ENCODE measurements at places on chromosomes 12 and 14. TPM values are rescaled to one million over a fixed set of nuclear protein-coding genes. Genes with fewer than 3 reads are reported as not detected.
A peak's percentile ranks its signal among the peaks of the same experiment; 100 is the strongest.

GRCh38 chr14:24369907-24370687 is 2.1 kb downstream of the NFATC4 start:
- H3K36me3 ChIP-seq: peaks cover 8% of the 10 kb centered on the region
- no peaks in the 10 kb centered on the region for H3K4me1 ChIP-seq
- no peak overlapping the region for H3K4me3 ChIP-seq
- no peak overlapping the region for H3K27ac ChIP-seq

DNA sequence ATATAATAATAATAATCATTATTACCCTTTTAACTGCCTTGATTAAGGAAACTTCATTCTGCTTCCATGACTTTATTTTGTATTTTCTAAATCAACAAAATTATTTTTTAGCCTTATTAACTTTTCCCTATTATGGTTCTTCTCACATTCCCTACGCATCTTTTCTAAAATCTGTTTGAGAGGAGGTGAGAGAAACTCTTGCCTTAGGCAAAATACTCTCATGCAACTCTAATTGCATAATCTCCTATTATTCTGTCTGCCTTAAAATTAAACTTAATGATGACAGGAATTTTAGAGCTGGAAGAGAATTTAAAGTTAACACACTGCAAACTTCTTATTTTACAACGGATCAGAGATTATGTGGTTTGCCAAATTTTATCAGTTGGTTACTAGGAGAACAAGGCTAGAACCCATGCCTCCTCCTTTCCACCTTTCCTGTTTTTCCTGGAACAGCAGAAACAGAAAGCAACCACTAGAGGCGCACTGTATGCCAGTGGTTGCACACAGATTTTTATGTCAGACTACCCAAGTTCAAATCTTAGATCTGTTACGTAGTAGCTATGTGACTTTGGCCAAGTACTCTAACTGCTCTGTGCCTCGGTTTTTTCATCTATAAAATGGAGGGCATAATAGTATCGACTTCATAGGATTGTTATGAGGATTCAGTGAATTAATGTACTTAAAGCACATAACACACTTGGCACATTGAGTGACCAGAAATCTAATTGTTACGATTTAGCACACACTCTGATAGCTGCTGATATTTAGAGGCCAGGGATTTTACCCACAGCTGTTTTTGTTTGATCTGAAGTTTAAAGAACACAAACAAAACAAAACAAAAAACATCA is 4.3 kb upstream of the BRMS1L start:
- H3K27me3 ChIP-seq: no peaks in the 10 kb centered on the region
- no peak overlapping the region for H3K27ac ChIP-seq
- no peak for DNase-seq
- H3K4me1 ChIP-seq: no peaks in the 10 kb centered on the region
- H3K4me3 ChIP-seq: no peak overlapping the region

DNA sequence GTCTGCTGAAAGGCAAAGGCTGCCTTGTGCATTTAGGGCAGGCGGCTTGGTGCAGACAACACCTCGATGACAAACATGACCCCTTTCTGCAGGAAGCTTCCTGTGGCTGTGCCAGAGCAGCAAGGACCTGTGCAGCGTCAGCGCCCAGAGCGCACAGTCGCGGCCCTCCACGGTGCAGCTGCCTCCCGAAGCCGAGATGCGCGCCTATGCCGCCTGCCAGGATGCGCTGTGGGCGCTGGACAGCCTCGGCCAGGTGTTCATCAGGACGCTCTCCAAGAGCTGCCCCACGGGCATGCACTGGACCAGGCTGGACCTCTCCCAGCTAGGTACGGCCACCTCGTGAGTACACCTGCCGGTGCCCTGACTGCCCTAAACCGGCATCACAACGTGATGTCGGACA is 57.3 kb downstream of the ANKRD9 start:
- H3K36me3 ChIP-seq: peaks cover 12% of the 10 kb centered on the region
- no peak for DNase-seq
- H3K27ac ChIP-seq: no peak overlapping the region
- H3K27me3 ChIP-seq: no peaks in the 10 kb centered on the region
- no peaks in the 10 kb centered on the region for H3K4me1 ChIP-seq

- H3K4me3 ChIP-seq: no peak overlapping the region
- H3K4me1 ChIP-seq: peaks cover 2% of the 10 kb centered on the region
- DNase-seq: no peak
- no peaks in the 10 kb centered on the region for H3K36me3 ChIP-seq
These were observed 111.9 kb upstream of the CPM start for GRCh38 chr12:69044887-69045286.

GRCh38 chr14:23243066-23243465 is 5.3 kb downstream of the RNF212B start:
- no peak for DNase-seq
- no peak overlapping the region for H3K27ac ChIP-seq
- H3K36me3 ChIP-seq: no peaks in the 10 kb centered on the region
- peaks cover 2% of the 10 kb centered on the region for H3K4me1 ChIP-seq

- H3K4me1 ChIP-seq: no peaks in the 10 kb centered on the region
- H3K4me3 ChIP-seq: no peak overlapping the region
- no peak overlapping the region for H3K27ac ChIP-seq
- no peaks in the 10 kb centered on the region for H3K27me3 ChIP-seq
- no peaks in the 10 kb centered on the region for H3K36me3 ChIP-seq
- peak; percentile 74 for DNase-seq
These were observed 6.2 kb upstream of the OAS1 start for GRCh38 chr12:112900298-112901145.

DNA sequence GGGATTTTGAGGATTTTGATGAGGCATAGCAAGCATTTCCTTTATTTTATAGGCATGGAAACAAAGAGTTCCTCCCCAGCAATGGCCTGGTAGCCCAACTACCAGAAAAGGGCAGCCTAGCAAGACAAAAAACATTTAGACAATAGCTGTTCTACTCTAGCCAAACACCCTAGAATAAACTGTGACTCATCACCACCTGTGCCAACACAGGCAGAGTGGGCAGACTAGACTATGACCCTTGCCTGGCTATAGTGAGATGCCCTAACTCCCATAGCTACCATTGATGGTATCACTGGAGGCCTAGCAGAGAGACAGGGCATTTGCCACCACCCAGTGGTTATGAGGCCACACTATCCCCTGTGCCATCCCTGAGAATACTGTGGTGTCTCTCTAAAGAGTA is 15.5 kb upstream of the CCER1 start:
- H3K36me3 ChIP-seq: no peaks in the 10 kb centered on the region
- H3K4me3 ChIP-seq: no peak overlapping the region
- H3K4me1 ChIP-seq: no peaks in the 10 kb centered on the region
- DNase-seq: no peak
- no peak overlapping the region for H3K27ac ChIP-seq

DNA sequence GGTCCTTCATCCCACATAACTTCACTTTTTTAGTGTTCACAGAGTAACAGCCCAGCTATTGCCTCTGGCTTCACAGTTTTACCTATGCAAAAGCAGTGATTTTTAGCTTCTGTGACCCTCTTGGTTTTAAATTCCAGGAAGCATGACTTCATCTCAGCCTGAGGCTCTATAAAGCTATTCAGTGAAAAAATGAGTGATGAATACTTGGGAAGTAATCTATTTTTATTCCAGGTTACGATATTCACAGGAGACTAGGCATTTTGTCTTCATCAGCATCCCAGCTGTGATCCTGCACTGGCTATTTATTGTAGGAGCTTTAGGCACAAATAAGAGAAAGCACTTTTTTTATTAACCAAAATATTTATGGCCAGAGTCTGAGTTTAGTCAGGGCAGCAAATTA is 164.8 kb downstream of the SNAPC1 start:
- no peak overlapping the region for H3K27ac ChIP-seq
- DNase-seq: no peak
- no peak overlapping the region for H3K4me3 ChIP-seq
- no peaks in the 10 kb centered on the region for H3K36me3 ChIP-seq

- H3K36me3 ChIP-seq: peaks cover 14% of the 10 kb centered on the region
- H3K27me3 ChIP-seq: no peaks in the 10 kb centered on the region
- DNase-seq: no peak
- H3K4me1 ChIP-seq: peaks cover 2% of the 10 kb centered on the region
- H3K4me3 ChIP-seq: peak overlapping the region; percentile 88
These were observed 2.2 kb downstream of the NCKAP5L start for GRCh38 chr12:49825971-49826421.

DNA sequence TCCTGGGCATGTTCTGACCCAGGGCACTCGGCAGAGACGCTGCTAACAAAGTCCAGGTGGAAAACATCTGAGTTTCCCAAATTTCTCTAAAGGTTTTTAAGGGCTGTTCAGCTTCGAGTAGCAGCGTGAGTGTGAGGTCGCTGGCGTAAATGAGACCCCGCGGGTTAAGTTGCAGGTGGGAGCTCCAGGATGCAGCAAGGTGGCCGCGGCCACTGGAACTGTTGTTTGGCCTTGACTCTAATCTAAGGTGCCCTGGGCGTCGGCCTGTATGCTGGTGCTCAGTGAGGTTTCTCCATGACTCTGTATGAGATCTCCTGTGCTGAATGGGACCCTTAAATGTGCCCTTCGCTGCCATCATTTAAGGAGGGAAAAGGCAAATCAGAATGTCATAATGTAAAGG is 50.7 kb downstream of the ELK3 start:
- peaks cover 12% of the 10 kb centered on the region for H3K36me3 ChIP-seq
- H3K4me1 ChIP-seq: no peaks in the 10 kb centered on the region
- H3K27ac ChIP-seq: no peak overlapping the region

DNA sequence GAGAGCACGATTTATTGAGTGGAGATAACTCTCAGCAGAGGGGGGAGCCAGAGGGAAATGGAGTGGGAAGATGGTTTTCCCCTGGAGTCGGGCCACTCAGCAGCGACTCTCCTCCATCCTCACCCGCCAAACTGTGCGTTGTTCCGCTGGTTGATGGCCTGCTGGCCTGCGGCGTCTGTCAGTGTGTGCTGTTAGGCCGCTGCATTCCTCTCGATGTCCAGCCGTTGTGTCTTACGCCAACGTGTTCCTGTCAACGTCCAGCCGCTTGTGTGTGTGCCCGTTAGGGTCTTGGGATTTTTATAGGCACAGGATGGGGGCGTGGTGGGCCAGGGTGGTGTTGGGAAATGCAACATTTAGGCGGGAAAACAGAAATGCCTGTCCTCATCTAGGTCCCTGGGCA is 69.2 kb downstream of the PTPRQ start:
- H3K4me3 ChIP-seq: no peak overlapping the region
- no peaks in the 10 kb centered on the region for H3K27me3 ChIP-seq
- peak; percentile 34 for DNase-seq
- H3K27ac ChIP-seq: no peak overlapping the region
- H3K36me3 ChIP-seq: peaks cover 7% of the 10 kb centered on the region
- no peaks in the 10 kb centered on the region for H3K4me1 ChIP-seq

GRCh38 chr12:51661836-51662235 is 70.8 kb downstream of the SCN8A start:
- no peaks in the 10 kb centered on the region for H3K27me3 ChIP-seq
- peaks cover 21% of the 10 kb centered on the region for H3K36me3 ChIP-seq
- H3K4me3 ChIP-seq: no peak overlapping the region
- H3K27ac ChIP-seq: no peak overlapping the region

GRCh38 chr14:72383865-72384264 is 451.6 kb downstream of the RGS6 start:
- H3K27me3 ChIP-seq: no peaks in the 10 kb centered on the region
- no peak overlapping the region for H3K27ac ChIP-seq
- DNase-seq: no peak
- no peaks in the 10 kb centered on the region for H3K4me1 ChIP-seq

DNA sequence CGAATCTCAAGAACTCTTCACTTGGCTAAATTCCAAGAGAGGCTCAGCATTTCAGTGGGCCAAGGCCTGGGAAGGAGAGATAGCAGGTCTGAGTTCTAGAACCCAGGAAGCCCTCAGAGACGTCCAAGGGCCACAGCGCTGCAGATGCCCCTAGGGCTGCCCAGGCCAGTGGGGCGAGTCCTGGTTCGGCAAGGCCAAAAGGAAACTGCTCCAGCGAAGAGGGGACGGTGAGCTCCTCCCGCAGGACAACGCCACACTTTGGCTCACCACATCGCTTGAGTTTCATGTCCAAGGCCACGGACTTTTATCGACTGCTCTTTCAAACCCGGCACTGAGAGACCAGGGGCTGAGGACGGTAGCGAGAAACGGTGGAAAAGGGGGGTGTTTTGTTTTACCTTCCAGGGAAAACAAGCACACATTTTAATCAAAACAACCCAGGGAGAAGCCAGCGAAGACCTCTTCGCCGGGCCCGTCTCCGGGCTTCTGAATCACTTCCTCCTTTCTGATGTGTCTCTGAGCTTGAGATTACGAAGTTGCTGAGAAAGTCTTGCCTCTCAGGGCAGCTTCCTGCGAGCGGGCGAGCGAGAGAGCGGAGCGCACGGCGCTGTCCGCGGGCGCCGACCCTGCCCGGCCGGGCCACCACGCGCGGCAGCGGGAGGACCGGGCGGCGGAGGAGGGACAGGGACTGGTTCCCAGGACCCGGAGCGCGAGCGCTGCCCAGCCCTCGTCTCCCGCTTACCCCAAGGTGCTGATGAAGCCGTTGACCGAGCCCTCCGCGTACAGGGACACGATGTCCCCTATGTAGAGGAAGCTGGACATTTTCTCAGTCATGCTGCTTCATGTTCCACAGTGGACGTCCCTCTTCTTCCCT is 808 bp downstream of the ITPR2 start:
- H3K27ac ChIP-seq: no peak overlapping the region
- 0 out of 3 replicates have a peak, but pooled peaks cover 1% of the 10 kb centered on the region for H3K36me3 ChIP-seq
- H3K4me1 ChIP-seq: peaks cover 6% of the 10 kb centered on the region
- H3K27me3 ChIP-seq: no peaks in the 10 kb centered on the region
- peak; percentile 57 for DNase-seq

Gene SAMD15
- 1.1 TPM for total RNA-seq

Gene GALNT4
- 3.1 TPM for total RNA-seq

Gene KCNK13
- 0.39 TPM for total RNA-seq

Gene ACRBP
- total RNA-seq: 1.3 TPM

Gene HOXC12
- not detected for total RNA-seq

Gene KITLG
- 12.1 TPM for total RNA-seq

Gene SPX
- 0.57 TPM for total RNA-seq

Gene NKX2-1
- not detected for total RNA-seq

Gene NUDT4
- 39.9 TPM for total RNA-seq

Gene HNF1A
- not detected for total RNA-seq

Gene MUCL1
- not detected for total RNA-seq

Gene ATXN2
- 72.9 TPM for total RNA-seq

Gene KIF26A
- total RNA-seq: 43.0 TPM
